ENCODE measurements at places on chromosomes 6 and 20.

DNA sequence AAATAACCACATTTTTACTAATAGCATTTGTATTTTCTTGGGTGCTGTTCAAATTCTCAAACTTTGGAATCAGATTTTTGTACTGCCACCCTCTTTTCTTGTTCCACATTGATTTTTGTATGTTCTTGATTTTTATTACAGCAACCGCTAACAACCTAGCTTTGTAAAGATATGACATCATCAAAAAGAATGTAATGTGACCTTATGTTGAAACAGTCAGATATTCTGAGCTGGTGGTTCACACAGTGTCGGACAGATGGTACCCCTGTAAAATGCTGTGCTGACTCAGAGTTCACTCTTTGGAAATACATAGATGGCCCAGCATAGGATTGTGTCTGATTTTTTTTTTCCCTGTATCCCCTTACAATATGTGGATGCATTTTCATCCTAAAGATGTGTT is 118.9 kb downstream of the QKI start:
- DNase-seq, result peak; percentile 79

DNA sequence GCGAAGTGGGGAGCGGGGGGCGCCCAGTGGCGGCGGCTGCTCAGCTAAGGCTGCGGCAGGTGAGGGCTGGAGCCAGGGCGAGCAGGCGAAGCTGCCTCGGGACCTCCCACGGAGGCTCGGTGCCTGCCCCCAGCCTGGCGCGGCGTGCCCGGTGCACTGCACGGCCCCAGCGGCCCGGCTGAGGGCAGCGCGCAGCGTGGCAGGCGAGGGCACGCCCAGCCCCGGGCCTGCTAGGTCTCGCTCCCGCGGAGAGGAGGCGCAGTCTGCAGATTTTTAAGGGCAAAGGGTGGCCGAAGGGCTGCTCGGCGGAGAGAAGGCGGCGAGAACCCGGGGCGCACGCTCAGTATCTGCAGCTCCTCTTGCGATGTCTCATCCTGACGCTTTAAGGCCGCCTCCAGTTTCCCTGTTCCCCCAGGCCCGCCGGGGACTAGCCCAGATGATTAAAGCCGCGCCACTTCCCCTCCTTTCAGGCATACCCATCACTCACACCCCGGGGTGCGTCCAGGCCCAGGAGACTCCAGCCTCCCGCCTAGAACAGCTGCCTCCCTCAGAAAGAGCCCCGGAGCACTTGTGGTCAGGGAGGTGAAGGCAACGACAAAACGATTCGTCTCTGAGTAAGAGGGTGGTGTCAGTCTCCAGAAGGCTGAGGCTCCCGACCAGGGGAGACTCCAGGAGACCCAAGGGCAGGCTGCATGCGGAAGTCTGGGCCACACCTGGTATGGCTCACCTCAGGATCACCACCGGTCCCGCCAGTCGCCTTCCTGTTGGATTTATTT is at the start of gene FERMT1:
Gene FERMT1, minus strand, starts transcription at position 158 of the 776 bp plus-strand sequence. CDS start 3,476 bp downstream, outside the sequence.
- DNase-seq, result peak; percentile 75

GRCh38 chr6:111855753-111856152 is 17.5 kb downstream of the FYN start:
- DNase-seq, result no peak

- no peak for DNase-seq
Measured at GRCh38 chr6:44740566-44741120, 353.1 kb downstream of the CDC5L start.

DNA sequence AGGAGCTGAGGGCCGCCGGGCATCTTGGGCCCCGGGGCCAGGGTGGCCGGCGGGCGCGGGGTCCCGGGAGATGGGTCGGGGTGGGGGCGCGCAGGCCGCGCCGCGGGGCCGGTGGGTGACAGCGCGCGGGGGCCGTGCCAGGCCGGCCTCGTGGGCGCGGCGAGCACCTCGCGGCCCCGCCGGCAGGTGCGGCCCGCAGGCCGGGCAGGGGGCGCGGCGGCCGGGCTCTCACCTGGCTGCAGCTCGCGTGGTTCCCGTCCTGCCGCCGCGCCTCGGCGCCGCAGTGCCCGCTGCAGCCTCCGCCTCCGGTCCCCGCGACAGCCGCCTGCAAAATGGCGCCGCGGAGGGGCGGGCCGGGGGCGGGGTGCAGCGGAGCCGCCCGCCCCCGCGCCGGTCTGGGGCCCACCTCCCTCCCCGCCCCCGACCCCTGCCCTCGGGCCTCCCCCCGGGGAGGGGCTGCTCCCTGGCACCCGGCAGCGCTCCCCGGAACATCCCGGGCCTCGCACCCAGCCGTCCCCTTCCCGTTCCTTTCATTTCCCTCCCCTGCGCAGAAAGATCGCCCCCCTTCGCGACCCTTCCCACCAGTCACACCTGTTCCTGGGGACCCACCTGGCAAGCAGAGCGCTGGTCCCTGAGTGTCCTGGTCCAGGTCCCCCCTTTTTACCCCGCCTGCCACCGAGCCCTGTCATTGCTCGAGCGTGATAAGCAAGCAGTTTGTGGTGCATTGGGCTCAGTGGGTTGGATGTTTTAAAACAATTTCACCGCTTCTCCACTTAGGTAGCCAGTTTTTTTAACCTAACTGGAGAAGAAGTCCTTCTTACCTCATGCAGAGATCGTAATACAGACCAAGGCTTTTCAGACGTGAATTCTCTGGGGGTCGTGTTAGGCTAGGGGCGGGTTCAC is at the start of gene SLC23A2:
Gene SLC23A2, minus strand, starts transcription at position 337 of the 903 bp plus-strand sequence. CDS start 68,948 bp downstream, outside the sequence.
- peak; percentile 63 for DNase-seq

DNA sequence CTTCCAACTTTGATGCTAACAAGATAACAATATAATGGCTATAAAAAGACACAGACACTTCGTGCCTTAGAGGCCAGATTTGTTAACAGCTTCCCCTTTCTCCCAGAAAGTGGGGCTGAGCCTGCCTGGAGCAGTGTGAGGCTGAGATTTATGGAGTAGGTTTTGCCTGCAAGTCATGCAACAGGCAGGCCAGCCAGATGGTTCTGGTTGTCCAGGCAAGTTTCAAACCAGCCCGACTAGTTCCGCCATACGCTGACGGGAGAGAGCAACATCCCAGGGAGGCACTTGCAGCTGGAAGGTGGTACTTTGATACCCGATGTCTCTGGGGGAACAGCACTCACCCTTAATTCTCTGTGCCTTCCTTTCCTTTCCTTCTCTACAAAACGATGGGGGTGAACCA is 81.3 kb upstream of the NAA20 start:
- DNase-seq, result peak; percentile 43

GRCh38 chr20:55269913-55270312 is 735.4 kb downstream of the CBLN4 start:
- no peak for DNase-seq

DNA sequence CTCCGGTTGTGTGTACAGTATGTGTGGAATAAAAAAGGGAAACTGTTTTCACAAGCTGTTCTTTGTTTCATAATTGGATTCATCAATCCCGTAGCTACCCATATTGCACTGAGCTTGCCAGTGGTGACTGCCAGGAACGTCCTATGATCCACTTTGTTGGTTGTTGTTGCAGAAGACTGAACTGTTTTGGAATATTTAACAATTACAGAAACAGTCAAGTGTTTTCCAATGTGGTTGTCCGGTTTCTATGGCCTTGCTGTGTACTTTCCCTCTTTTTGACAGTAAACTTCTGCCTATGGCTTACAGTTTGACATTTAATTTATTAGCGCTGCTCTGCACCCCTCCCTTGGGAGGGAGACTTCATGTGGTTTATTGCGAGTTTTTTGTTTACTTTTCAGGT is 141.2 kb downstream of the DTNBP1 start:
- DNase-seq, result no peak

DNA sequence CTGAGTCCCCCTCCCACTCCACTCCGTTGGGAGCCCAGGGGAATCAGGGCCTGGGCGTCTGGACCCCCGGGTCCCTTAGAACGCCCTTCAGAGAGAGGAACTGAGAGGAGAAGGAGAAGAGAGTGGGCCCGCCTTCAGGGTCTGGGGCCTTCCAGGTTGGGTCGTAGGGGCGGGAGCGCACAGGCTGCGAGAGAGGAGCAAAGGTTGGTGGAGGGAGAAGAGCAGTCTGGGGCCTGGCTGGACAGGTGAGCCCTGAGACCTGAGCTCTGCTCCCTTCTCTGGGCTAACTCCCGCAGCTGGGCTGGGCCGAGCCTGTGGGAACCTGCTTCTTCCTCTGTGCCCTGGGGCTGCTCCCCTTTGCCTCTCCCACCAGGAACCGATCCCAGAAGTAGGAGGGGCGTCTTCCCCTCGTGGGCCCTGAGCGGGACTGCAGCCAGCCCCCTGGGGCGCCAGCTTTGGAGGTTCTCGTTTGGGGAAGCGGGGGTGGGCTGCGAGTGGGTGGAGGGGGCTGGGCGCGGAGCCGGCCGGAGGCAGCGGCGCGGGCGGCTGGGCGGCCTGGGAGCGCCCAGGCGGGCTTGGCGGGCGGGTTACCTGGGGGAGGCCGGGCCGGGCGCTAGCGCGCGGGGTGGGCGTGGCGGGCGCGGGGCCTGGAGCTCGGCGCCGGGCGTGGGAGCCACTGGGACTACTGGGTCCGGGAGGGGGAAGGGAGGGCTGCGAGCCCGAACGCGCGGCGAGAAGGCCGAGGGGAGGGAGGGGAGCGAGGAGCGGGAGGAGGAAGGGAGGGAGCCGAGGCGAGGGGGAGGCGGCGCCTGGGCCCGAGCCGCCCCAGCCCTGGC is at the start of gene DDR1:
Gene DDR1, plus strand, starts transcription at position 835 of the 836 bp plus-strand sequence. CDS start 4,211 bp downstream, outside the sequence.
- peak; percentile 73 for DNase-seq

GRCh38 chr6:131636880-131637792 is at the start of gene ENPP3:
Gene ENPP3, plus strand, starts transcription at chr6:131637302. Its CDS starts 83 bp downstream, at chr6:131637385.
- DNase-seq, result no peak

DNA sequence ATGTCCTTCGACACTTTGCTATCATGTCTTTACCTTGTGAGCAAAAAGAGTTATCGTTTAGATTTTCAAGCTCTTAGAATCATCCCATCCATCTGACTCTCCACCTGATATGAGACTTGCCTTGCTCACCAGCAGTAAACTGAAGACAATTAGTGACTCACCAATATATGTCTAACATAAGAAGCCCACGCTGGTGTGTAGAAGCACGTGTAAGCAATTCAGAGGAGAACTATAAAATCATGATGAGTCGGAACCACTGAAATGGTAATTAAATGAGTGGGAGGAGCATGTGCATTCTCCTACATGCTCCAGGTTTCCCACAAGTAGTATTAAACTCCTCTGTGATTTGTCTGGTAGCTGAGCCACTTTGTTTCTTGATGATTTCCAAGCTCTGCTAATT is 181.6 kb upstream of the RNF217 start:
- no peak for DNase-seq

DNA sequence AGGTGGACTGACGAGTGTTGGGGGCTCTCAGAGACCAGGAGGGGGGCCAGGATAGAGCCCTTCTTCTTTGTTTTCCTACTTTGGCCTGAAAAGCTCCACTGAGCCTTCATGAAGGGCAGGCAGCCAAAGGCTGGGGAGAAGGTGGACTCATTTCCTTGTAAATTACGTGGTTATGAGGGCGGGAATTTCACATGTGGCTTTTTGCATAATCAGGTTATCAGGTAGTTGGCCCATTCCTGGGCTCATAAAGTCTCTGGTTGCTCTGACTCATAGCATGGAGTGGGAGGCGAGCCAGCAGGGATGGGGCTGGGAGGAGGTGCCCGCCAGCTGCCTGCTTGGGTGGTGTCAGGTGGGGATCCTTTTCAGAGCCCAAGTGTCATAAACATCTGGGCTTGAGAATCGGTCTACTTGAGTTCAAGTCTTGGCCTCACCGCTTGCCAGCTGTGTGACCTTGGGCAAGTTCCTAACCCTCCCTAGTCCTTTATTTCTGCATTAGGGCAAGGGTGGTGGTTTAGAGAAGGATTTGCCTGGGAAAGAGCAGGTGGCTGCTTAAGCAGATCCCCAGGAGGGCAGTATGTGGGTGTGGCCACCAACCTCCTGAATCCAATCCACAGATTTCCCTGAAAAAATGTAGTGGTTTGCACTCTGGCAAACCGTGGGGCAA is 26.5 kb upstream of the RNF24 start:
- DNase-seq, result peak; percentile 73

DNA sequence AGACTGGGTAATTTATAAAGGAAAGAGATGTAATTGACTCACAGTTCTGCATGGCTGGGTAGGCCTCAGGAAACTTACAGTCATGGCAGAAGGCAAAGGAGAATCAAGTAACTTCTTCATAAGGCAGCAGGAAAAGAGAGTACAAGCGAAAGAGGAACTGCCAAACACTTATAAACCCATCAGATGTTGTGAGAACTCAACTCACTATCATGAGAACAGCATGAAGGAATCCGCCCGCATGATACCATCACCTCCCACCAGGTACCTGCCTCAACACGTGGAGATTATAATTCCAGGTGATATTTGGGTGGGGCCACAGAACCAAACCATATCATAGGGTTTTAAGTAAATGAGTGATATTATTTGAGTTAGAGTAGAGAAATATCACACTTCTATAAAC is 189.3 kb downstream of the TSHZ2 start:
- no peak for DNase-seq
